Lower lobe of right lung (tissue), 2 donors: ENCODE measurements at places on chromosomes 7 and 10.

DNA sequence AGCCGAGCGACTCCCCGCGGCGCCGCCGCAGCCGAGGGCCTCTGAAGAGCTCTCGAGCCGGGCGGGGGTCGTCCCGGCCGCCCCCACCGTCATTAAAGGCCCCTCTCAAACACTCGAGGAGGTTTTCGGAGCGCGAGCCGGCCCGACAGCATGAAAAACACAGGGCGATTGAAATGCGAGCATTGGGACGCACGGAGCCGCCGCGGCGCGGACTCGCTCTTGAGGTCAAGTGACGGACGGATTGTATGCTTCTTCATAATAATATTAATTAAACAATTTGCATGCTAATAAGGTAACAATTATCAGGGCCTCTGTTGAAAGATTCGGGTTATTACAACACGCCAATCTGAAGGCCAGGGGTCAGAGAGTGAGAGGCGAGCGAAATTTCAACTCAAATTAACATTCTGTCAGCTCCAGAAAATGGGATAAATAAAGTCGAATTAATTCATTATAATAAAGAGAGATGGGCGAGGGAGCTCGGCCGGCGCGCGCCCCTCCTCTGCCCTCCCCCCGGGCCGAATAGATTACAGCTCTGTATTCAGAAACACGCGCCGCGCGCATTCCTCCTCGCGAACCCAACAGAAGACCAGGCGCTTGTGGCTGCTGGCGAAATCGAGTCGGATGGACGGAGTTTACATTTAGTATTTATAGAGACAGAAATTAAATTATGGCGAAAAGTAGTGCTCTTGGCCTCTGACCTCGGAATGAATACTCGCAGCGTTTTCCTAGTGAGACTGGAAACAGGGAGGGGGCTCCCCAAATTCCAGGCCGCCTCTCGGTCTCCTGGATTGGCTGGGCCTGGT lies 2.1 kb upstream of the UNCX start:
- no peak for DNase-seq

DNA sequence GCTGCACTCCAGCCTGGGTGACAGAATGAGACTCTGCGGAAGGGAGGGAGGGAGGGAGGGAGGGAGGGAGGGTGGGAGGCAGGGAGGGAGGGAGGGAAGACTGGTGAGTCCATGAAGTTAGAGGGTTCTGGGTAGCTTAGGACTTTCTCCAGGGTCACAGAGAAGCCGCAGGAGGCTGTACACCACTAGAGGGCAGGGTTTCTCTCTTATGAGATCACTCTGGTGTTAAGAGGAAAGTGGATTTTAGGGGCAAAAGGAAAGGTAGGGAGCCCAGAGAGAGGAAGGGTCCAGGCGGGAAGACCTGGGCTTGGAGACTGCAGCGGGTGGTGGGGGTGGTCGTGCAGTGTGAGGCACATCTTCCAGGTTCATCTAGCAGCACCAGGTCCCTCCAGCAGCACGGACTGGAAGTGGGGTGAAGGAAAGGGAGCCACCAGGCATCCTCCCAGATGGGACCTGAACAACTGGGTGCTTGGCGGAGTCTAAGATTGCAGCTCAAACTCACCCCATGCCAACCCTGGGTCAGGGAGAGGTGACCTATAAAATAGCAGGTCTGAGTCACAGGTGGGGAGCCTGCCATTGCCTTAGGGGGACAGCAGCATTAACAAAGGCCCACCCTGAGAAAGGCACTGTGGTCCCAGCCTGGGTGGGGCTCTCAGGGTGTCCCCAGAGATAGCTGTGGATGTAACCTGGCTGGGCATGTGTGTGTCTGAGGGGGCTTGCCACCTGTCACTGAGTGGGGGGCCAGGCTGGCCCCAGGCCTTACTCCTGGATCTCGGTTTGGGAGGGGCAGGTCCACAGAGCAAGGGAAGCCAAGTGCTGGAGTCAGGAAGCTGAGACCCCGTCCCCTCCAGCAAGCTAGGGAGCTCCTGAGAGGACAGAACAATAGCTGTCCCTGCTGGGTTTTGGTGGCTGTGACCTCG lies 48.5 kb upstream of the SLC29A3 start:
- DNase-seq = no peak

DNA sequence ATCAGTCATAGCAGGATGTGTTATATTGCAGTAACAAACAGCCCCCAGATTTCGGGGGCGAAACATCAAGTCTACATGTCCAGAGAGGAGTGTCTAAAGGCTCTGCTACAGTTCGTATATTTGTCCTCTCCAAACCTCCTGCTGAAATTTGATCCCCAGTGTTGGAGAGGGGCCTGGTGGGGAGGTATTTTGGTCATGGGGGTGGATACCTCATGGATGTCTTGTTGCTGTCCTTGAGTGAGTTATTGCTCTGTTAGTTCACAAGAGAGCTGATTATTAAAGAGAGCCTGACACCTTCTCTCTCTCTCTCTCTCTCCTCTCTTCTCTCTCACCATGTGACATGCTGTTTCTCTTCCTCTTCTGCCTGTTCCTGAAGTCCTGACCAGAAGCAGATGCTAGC lies 343.7 kb downstream of the TCERG1L start:
- DNase-seq = no peak

- DNase-seq = no peak
Observed at GRCh38 chr7:105267244-105267643, 121.5 kb downstream of the SRPK2 start.

DNA sequence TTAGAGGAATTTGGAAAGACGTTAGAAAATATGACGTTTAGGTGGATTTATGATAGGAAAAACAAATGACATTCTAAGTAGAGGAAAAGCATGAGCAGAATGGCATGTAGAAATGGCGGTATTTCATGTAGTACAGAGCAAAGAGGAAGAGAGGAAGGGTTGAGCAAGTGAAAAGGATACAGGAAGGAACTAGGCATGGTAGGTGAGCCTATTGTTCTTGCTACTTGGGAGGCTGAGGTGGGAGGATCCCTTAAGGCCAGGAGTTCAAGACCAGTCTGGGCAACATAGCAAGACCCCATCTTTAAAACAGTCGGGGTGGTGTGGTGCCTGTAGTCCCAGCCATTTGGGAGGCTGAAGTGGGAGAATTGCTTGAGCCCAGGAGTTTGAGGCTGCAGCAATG lies 1.2 kb downstream of the GTPBP10 start:
- no peak for DNase-seq

DNA sequence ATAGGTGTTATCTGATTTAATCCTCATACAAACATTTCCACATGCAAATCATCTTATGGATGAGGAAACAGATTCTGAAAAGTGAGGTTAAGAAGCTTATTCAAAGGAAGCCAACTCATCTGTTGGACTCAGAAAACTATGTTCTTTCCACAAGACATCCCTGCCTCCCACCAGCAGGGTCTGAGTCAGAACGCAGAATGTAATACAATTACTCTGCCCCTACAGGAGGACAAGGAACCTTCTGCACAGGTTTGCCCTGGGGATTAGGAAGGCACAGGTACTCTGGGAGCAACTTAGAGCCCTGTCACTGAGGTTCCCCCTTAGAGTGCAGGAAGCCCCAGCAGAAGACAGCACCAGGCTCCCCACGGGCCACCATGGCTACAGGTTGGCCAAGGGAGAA lies 255.7 kb downstream of the TNS3 start:
- no peak for DNase-seq

DNA sequence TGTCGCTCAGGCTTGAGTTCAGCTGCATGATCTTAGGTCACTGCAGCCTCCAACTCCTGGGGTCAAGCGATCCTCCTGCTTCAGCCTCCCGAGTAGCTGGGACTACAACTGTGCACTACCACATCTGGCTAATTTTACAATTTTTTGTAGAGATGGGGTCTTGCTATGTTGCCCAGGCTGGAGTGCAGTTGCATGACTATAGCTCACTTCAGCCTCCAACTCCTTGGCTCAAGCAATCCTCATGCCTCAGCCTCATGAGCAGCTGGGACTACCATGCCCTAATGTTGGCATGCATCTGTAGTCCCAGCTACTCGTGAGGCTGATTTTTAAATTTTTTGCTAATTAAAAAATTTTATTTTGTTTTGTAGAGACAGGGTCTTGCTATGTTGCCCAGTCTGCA lies 101.9 kb upstream of the NPTX2 start:
- DNase-seq = no peak

DNA sequence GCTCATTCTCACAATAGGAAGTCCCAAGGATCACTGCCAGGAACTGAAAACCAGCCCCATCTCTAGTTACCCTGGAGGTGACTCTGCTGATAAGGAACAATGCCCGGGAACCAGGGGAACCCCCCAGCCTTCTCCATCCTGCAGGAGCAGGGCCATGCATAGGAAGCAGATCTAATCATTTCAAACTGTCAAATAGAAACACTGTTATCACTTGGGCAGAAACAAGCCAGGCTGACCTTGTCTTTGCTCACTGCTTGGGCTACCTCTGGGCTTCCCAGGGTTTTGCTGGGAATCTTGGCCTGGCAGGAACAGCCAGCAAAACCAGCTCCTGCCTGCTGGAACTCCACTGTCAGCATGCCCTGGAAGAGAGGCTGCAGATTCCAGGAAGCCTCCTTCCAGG lies 114.1 kb downstream of the RNF216 start:
- no peak for DNase-seq

DNA sequence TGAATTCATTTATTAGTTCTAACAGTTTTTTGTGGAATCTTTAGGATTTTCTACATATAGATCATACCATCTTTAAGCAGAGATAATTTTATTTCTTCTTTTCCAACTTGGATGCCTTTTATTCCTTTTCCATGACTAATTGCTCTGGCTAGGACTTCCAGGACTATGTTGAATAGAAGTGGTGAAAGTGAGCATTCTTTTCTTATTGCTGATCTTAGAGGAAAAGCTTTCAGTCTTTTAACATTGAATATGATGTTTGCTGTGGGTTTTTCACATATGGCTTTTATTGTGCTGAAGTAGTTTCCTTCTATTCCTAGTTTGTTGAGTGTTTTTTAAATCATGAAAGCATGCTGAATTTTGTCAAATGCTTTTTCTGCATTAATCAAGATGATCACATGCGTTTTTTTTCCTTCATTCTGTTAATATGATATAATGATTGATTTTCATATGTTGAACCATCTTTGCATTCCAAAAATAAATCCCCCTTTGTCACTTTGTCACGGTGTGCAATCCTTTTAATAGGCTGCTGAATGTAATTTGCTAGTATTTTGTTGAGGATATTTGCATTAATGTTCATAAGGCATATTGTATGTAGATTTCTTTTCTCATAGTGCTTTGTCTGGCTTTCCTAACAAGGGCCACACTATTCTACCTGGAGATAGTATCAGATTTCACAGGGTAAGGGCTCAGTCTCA lies 92.9 kb downstream of the ZNF467 start:
- no peak for DNase-seq
